ENCODE measurements at places on chromosomes 7 and 10.
A peak's percentile ranks its signal among the peaks of the same experiment; 100 is the strongest.

DNA sequence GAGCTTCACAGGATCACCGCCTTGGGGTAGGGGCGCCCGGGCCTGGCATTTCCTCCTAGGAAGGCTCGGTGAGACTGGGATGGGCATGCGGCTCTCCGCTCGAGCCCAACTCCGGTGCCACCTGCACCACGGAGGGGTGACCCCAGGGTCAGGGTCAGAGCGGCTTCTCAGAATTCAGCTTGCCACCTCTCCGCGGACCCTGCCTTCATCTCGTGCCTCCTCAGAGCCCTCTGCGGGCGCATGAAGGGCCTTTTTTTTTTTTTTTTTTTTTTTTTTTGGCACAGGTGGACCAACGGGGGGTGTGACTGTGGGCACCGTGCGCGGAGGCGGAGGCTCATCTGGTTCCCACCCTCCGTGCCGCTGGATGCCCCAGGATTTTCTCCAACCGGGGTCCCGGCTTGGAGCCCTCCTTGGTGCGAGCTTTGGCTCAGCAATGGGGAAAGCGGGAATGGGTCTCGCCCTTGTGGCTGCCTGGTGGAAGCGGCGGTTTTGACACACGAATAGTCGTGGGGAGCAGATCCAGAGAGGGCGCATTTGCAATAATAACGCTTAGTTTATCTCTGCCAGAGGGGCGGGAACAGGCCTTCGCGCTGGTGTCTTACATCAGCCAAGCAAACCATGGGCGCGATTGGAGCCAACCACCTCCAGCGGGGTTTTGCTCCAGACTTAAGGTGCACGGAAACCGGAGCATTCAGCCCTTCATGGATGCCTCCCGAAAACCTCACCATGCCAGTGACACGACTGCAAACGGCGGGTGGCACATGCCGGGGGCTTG is 5.0 kb upstream of the TNRC18 start:
- ATAC-seq = no peak

DNA sequence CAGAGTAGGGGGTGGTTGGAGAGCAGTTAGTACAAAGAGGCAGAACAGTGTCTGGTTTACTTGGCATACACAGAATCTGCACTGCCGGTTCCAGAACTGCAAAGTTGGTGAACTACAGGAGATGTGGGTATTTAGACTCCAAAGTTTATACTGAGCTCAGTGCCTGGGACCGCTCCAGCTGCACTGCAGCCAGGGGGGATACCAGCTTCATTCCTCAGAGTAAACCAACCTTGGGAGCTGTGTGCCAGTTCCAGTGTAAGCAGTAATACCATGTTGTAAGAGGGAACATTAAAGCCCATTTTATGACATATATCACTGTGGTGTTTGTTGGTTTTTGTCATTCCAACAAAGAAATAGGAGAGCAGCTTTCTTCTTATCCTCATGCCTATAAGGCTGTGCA is 23.4 kb downstream of the LOXL4 start:
- no peak for ATAC-seq

DNA sequence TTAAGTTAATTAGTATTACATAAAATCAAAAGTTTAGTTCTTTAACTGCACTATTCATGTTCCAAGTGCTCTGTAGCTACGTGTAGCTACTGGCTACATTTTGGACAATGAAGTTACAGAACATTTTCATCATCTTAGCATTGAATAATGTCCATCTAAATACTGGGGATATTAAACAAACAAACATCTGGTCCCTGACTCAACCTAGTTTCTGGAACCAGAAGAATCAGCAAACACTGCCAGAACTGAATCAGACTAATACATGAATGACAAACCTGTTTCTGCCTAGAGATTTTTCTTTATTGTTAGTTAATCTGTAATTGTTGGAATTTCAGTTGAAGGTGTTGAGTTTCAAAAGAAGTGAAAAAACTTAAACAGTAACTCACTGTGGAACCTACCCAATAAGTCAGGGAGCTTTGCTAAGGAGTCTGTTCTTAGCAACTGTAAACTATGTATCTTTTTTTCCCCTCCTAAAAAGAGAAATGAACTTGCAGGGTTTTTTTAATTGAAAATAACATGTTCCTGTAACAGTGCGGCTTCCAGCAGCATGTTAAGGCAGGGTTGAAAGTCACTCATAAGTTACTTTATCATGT is 58.3 kb downstream of the CDK13 start:
- peak; percentile 31 for ATAC-seq

GRCh38 chr10:3969876-3970666 is 185.1 kb upstream of the KLF6 start:
- ATAC-seq = no peak

- ATAC-seq = no peak
These were observed 28.5 kb downstream of the ZC3HC1 start for GRCh38 chr7:130022623-130023175.

- no peak for ATAC-seq
These were observed 13.9 kb upstream of the AQP1 start for GRCh38 chr7:30897770-30898169.

DNA sequence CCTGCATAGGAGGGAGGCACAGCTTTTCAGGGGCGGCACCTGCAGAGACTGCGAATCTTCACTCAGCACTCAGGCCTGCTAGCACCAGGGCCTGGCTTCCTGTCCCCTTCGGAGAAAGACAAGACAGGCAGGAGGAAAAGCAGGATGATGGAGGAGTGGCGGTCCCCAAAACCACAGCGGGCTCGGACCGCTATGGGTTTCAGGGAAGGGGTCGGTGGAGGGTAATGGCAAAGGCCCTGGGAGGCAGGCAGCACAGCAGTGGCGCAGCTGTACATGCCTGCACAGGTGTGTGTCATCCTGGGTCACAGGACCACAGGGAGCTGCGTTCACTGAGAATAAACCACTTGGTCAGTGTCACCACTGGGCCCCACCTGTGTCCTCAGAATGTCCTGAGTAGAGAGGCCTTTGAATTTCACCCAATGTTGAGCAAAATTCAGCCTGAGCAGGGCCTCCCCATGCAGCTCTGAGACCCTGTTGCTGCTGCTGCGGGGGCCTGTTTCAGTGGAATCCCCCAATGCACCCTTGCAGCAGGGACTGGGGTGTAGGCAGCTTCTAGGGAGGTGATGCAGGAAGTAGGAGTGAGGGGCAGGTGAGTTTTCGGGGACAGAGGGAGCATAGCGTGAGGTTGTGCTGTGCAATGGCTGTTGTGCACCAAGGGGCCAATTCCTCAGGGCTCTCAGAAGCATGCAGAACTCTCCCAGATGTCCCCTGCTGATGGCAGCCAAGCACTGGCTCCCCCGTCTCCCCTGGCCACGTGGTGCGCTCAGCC is 90.6 kb upstream of the PPP2R2D start:
- ATAC-seq = no peak

DNA sequence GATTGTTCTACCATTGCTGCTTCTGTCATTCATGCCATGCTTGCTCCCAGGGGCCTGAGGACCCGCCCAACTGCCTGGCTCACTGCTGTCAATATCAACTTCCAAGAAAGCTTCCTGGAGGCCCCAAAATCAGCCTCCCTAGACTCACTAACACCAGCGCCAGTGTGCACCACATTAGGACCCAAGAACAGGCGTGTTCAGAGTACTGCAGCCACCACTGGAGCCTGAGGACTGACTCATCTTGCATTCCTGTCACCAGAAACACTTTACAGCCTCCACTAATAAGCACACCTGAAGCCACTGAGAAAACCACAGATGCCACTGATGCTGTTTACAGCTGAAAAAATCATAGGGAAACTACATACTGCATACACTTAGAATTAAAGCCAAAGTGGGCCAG is 1284.3 kb downstream of the TYW1 start:
- ATAC-seq = no peak

- ATAC-seq = no peak
These were observed 44.3 kb upstream of the PPP1R17 start for GRCh38 chr7:31642681-31643115.

DNA sequence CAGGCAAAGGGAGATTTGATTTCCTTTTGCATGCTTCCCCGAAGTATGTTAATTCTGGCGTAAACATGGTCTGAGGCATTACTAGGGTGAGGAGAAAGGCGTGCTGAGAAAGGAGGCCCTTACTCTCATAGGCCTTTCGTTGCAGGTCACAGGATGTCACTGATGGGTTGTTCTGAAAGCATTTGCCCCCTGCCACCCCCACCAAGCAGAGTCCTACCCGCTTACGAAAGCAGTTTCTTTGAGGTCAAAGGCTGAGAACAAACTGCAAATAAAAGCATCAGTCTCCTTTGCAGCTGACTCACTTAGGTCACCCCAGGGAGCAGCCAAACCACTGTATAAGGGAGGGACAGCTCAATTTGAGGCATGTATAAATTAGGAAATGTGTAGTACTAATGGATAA is 57.1 kb downstream of the BPGM start:
- no peak for ATAC-seq

- ATAC-seq = peak; percentile 73
These were observed 2.2 kb upstream of the IGFBP3 start for GRCh38 chr7:45923290-45923689.

GRCh38 chr7:135840591-135840990 is 92.0 kb upstream of the FAM180A start:
- no peak for ATAC-seq

GRCh38 chr10:43263551-43264343 is 3.1 kb downstream of the RASGEF1A start:
- ATAC-seq = peak; percentile 64

GRCh38 chr7:92025260-92025659 is 84.6 kb downstream of the AKAP9 start:
- peak; percentile 85 for ATAC-seq

GRCh38 chr7:103905997-103906396 is 83.5 kb downstream of the RELN start:
- ATAC-seq = no peak

GRCh38 chr7:33129806-33130153 is 416 bp downstream of the BBS9 start:
- ATAC-seq = peak; percentile 43

GRCh38 chr10:75079436-75080083 is 31.9 kb upstream of the SAMD8 start:
- no peak for ATAC-seq

All from SK-N-SH treated with all-trans-retinoic acid at 6 μM for 48 hours (cell line).